ENCODE measurements at places on chromosomes 2 and 18.
A peak's percentile ranks its signal among the peaks of the same experiment; 100 is the strongest.

GRCh38 chr2:234137400-234138014, 87.0 kb downstream of the SPP2 start:
- H3K4me1 ChIP-seq, result peaks cover 29% of the 10 kb centered on the region
- H3K27ac ChIP-seq, result peak overlapping the region; percentile 87
- H3K27me3 ChIP-seq, result no peaks in the 10 kb centered on the region
- no peak overlapping the region for H3K4me3 ChIP-seq
- H3K36me3 ChIP-seq, result no peaks in the 10 kb centered on the region
- DNase-seq, result no peak

DNA sequence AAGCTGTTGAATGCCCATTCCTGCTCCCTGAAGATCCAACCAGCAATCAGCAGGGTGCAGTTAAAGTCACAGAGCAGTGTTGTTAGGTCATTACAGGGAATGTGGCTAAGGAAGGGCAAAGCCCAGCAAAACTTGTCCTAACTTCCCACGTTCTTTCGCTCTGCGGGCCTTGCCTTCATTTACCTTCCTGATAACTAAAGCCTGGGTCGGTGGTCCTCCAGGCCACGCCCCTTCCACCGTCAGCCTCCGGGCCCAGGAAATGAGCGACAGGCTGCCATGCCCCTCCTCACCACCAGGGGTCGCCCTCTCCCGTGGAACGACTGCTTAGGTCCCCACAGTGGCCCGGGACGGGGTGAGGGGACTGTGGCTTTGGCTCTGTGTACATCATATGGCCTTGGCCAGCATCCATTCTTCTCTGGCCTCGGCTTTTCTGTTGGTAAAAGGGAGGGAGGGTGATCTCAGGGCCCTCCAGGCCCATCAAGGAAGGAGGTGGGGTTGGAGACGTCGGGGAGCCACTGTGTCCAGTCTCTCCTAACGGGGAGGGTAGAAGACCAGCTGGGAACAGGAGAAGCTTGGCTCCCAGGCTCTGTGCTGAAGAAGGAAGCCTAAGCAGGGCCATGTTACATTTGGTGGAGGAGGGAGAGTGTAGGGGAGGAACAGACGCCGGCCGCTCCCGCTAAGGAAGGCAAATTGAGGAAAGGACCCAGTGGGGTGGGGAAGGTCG, 2.2 kb downstream of the SH2D6 start:
- no peak overlapping the region for H3K4me3 ChIP-seq
- no peaks in the 10 kb centered on the region for H3K36me3 ChIP-seq
- peak; percentile 90 for DNase-seq
- H3K4me1 ChIP-seq, result peaks cover 47% of the 10 kb centered on the region
- H3K27me3 ChIP-seq, result no peaks in the 10 kb centered on the region

DNA sequence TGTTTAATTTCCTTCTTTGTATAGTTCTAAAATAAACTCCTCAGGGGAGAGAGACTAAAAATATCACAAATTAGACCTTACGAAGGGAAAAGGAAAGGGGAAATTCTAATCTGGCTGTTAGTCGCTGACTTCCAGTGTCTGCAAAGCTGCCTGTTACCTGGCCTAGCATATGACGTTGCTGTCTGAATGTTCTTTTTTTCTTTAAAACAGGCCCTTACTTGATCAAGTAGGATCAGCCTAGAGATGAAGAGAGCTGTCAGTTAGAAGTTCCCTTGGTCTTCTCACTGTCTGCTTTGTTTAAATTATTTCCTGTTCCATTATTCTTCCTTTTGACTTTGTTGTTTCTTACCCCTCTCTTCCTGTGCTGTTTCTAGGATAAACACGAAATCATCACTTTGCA, 11.2 kb downstream of the NCK2 start:
- no peaks in the 10 kb centered on the region for H3K36me3 ChIP-seq
- peaks cover 7% of the 10 kb centered on the region for H3K4me1 ChIP-seq
- DNase-seq, result no peak
- H3K4me3 ChIP-seq, result no peak overlapping the region
- H3K27ac ChIP-seq, result no peak overlapping the region

GRCh38 chr2:176427549-176427948, 158.3 kb downstream of the MTX2 start:
- no peaks in the 10 kb centered on the region for H3K27me3 ChIP-seq
- no peak overlapping the region for H3K4me3 ChIP-seq
- no peak for DNase-seq
- H3K4me1 ChIP-seq, result peaks cover 7% of the 10 kb centered on the region
- H3K27ac ChIP-seq, result no peak overlapping the region

GRCh38 chr2:63057249-63058143, 6.9 kb downstream of the OTX1 start:
- H3K36me3 ChIP-seq, result peaks cover 6% of the 10 kb centered on the region
- DNase-seq, result peak; percentile 29
- no peak overlapping the region for H3K4me3 ChIP-seq
- no peaks in the 10 kb centered on the region for H3K4me1 ChIP-seq
- H3K27me3 ChIP-seq, result no peaks in the 10 kb centered on the region
- H3K27ac ChIP-seq, result no peak overlapping the region

Measured in Caco-2 (cell line).